Osteocyte (in vitro differentiated cells): ENCODE measurements at places on chromosomes 1 and 21.

DNA sequence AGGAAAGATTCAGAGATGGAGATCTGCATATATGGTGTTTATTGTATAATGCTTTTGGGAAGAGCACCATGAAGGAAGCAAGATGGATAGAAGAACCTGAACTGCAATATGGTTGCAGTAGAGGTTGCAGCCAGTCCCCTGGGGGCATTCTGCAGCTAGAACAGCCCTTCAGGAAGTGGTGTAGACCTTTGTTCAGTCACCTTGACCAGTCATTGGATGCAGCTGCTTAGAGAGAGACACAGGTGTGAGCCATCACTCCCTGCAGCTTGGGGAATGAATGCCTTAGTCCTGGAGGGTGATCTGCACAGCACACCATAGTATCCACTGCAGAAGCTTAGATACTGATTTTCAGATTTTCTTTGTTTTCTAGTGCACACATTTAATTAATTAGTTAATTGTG is 42.3 kb downstream of the NEK7 start:
- no peaks in the 10 kb centered on the region for H3K27me3 ChIP-seq
- H3K4me1 ChIP-seq = peaks cover 48% of the 10 kb centered on the region
- no peak overlapping the region for H3K27ac ChIP-seq

DNA sequence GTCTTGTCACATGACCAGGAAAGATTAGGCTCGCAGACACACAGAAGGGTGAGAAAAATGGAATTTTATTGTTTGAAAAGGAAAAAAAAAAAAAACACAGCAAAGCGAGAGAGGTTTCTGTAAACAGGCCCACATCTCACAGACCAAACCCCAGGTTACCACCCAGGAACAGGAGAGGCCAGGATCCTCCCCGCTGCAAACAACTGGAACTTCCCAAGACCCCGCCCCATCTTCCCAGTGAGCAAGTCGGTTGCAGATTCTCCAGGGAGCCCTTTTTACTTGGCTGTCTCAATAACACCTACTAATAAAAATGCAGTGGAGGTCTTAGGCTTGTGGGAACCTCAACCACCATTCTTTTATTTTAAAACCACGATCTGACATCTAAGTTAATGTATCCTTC is 84.7 kb upstream of the ETS2 start:
- no peak overlapping the region for H3K4me3 ChIP-seq
- H3K4me1 ChIP-seq = peaks cover 15% of the 10 kb centered on the region
- H3K36me3 ChIP-seq = peaks cover 6% of the 10 kb centered on the region
- DNase-seq = no peak
- no peak overlapping the region for H3K27ac ChIP-seq

- peak overlapping the region; percentile 57 for H3K27ac ChIP-seq
- H3K36me3 ChIP-seq = peaks cover 47% of the 10 kb centered on the region
- no peak for DNase-seq
- H3K4me1 ChIP-seq = no peaks in the 10 kb centered on the region
- no peaks in the 10 kb centered on the region for H3K27me3 ChIP-seq
Observed at GRCh38 chr1:154263465-154264332, 8.7 kb upstream of the HAX1 start.

- H3K27ac ChIP-seq = no peak overlapping the region
- H3K27me3 ChIP-seq = no peaks in the 10 kb centered on the region
- no peak for DNase-seq
- no peaks in the 10 kb centered on the region for H3K36me3 ChIP-seq
- H3K4me1 ChIP-seq = no peaks in the 10 kb centered on the region
Observed at GRCh38 chr1:73659136-73659535, 538.8 kb downstream of the LRRIQ3 start.

GRCh38 chr1:156709757-156710489 is 4.5 kb upstream of the CRABP2 start:
- peaks cover 87% of the 10 kb centered on the region for H3K4me1 ChIP-seq
- no peaks in the 10 kb centered on the region for H3K27me3 ChIP-seq
- no peaks in the 10 kb centered on the region for H3K36me3 ChIP-seq
- peak; percentile 94 for DNase-seq

GRCh38 chr1:29542548-29542947 is 306.2 kb downstream of the PTPRU start:
- no peak for DNase-seq
- no peaks in the 10 kb centered on the region for H3K4me1 ChIP-seq
- H3K27ac ChIP-seq = no peak overlapping the region
- no peak overlapping the region for H3K4me3 ChIP-seq
- H3K36me3 ChIP-seq = no peaks in the 10 kb centered on the region
- no peaks in the 10 kb centered on the region for H3K27me3 ChIP-seq

DNA sequence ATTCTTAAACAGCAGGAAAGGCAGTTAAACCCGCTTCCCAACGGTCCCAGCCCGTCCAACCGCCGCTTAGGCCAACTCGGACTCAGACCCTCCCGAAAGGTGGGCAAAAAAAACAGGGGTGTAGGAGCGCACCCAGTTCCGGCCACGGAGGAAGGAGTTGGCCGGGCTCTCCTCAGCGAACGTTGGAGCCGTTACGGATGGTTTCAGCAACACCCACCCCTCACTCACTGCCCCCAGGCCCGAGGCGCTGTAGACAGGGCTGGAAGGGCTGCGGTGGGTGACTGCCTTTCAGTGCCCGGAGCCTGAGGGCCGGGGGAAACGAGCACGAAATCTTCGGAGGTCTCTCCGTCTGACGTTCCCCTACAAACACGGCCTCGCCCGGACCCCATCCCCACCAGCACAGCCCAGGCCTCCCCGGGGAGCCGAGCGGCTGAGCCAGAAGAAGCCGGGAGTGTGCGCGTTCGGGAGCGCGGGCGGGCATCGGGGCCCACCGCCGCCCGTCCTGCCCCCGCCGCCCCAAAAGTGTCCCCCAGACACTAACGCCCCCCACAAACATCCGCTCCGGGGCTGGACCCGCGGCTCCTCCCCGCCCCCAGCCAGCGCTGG is 1.3 kb downstream of the KDM5B start:
- DNase-seq = no peak
- H3K27ac ChIP-seq = peak overlapping the region; percentile 89
- H3K4me3 ChIP-seq = peak overlapping the region; percentile 88
- H3K36me3 ChIP-seq = no peaks in the 10 kb centered on the region
- peaks cover 59% of the 10 kb centered on the region for H3K4me1 ChIP-seq

GRCh38 chr1:203152158-203153034 is 23.2 kb downstream of the MYBPH start:
- no peak overlapping the region for H3K4me3 ChIP-seq
- no peak overlapping the region for H3K27ac ChIP-seq
- H3K4me1 ChIP-seq = peaks cover 29% of the 10 kb centered on the region

GRCh38 chr1:47190509-47190855 is 646 bp upstream of the PDZK1IP1 start:
- H3K36me3 ChIP-seq = no peaks in the 10 kb centered on the region
- H3K4me1 ChIP-seq = peaks cover 11% of the 10 kb centered on the region
- H3K4me3 ChIP-seq = no peak overlapping the region
- DNase-seq = no peak

DNA sequence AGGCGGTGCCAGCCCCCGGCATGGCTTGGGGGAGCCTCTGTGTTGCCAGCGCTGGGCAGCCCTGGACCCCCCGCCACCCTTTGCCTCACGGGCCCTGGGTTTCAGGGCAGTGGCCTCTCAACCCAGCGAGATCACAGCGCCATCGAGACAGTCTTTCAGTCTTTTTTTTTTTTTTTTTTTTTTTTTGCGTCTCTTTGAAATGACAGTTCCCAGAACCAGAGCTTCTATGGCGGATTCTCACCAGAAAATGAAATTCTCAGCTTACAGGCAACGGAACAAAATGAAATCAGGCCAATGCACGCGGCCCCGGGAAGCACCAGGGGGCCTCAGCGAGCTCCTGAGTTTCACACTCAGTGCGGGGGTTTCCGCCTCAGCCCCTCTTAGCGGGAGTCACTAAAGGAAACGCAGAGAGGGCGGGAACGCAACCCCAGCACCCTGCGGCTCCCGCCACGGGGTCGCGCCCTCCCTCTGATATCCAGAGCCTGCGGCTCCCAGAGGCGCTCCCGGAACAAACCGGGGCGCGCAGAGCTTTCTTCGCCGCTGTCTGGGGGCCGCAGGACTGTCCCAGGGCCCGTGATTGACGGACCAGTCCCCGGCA is 8.0 kb upstream of the COL6A1 start:
- peaks cover 66% of the 10 kb centered on the region for H3K4me1 ChIP-seq
- no peak for DNase-seq
- H3K27ac ChIP-seq = peak overlapping the region; percentile 97
- H3K4me3 ChIP-seq = peak overlapping the region; percentile 68
- no peaks in the 10 kb centered on the region for H3K27me3 ChIP-seq

DNA sequence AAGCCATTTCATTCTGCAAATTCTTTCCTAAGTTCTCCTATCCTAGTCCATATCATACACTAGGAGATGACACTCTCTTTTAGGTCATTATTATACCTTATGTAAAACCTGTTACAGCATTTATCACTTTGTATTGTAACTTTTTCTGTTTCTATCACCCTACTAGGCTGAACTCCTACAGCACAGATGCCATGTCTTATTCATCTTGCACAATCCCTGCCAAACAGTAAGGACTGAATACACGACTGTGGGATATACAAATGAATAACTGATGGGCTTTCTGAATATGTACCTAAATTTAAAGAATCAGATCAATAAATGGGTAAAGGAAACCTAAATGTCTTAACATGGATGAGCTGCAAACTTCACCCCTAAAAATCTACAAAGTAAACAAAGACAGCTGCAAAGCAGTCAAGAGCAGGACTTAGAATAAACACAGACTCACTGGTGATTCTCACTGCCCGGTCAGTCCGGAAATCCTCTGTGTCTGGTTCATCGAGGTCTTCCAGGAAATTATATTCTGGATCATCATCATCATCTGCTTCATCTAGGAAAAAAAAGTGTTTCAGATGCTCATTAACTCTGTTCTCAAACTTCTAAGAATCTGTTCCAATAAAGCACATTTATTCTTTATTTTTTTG is 62.3 kb downstream of the GON4L start:
- no peak overlapping the region for H3K27ac ChIP-seq
- H3K4me3 ChIP-seq = no peak overlapping the region
- no peaks in the 10 kb centered on the region for H3K27me3 ChIP-seq
- DNase-seq = no peak
- H3K36me3 ChIP-seq = peaks cover 35% of the 10 kb centered on the region
- no peaks in the 10 kb centered on the region for H3K4me1 ChIP-seq

DNA sequence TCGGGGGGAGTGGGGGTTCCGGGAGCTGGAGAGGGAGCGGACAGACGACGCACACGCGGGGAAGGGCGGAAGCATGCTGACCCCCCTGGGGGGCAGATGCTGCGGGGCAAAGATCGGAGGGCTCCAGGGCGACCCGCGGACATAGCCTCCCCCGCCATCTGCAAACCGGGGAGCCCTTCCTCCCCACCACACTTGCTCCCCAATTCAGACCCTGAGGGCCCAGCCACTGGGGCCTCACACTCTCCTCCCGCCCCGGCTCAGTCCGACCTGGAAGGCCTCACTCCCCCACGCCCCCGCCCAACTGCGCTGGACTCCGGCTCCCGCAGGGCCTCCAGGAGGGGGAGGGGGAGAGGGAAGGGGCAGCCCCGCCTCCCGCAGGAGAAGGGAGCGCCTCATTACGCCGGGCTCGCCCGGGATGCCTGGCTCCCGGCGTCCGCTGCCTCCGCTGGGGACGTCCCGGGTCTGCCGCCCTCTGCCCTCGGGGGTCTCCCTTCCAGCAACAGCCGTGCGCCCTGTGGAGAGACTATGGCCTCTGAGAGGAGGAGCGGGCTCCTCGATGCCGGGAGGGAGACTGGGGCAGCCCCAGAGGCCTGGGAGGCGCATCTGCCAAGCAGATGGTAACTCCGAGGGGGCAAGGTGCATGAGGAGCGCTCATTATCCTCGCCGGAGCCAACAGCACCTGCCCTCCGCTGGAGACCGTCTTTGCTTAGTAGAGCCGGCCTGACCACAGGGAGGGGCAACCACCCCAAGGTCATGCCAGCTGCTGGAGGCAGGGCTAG is 636 bp upstream of the CAMK2N1 start:
- H3K27ac ChIP-seq = peak overlapping the region; percentile 44
- H3K4me3 ChIP-seq = peak overlapping the region; percentile 72
- H3K27me3 ChIP-seq = peaks cover 22% of the 10 kb centered on the region
- H3K4me1 ChIP-seq = peaks cover 21% of the 10 kb centered on the region
- DNase-seq = peak; percentile 89

DNA sequence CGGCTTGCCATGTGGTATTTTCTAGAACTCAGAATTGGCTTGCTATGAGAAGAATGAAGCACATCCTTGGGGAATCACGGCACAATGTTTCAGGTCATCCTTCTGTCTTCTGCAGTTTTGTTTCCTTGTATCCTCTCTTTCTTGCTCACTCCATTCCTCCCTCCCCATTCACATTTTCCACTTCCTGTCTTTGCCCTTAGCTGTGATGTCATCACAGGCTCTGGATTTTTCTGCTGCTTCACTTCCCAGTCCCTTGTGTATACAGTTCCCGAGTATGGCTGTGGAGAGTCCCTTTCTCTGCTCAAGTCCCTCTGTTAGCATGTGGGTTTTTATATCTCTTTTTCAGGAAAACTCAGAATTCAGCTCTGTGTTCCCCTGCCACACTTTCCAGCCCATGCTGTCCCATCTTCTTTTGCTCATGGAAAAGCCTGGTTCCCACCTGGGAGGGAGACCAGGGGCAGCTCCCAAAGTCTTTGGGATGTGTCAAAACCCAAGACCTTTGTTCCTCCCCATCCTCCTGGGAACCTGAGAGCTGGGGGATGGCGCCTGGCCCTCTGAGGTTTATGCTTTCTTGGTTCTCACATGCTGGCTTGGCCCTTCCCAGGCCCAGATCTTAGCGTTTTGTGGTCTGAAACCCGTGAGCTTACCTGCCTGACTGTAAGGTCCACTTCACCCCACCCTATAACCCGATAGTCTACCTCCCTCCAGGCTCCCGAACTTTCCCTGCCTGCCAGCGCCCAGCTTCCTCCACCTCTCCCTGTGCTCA is 4.8 kb upstream of the RGS16 start:
- H3K4me1 ChIP-seq = peaks cover 41% of the 10 kb centered on the region
- no peaks in the 10 kb centered on the region for H3K36me3 ChIP-seq

GRCh38 chr1:226023735-226024134 is 24.6 kb upstream of the SDE2 start:
- H3K4me3 ChIP-seq = no peak overlapping the region
- H3K27me3 ChIP-seq = peaks cover 6% of the 10 kb centered on the region
- H3K4me1 ChIP-seq = peaks cover 8% of the 10 kb centered on the region
- DNase-seq = no peak
- H3K27ac ChIP-seq = no peak overlapping the region
